Stimulated activated CD4-positive, alpha-beta T cell treated with anti-CD3 and anti-CD28 coated beads, Interleukin-4, amount 100 ng/mL, for 4 hours (primary cell): ENCODE measurements at places on chromosomes 12 and 14.

DNA sequence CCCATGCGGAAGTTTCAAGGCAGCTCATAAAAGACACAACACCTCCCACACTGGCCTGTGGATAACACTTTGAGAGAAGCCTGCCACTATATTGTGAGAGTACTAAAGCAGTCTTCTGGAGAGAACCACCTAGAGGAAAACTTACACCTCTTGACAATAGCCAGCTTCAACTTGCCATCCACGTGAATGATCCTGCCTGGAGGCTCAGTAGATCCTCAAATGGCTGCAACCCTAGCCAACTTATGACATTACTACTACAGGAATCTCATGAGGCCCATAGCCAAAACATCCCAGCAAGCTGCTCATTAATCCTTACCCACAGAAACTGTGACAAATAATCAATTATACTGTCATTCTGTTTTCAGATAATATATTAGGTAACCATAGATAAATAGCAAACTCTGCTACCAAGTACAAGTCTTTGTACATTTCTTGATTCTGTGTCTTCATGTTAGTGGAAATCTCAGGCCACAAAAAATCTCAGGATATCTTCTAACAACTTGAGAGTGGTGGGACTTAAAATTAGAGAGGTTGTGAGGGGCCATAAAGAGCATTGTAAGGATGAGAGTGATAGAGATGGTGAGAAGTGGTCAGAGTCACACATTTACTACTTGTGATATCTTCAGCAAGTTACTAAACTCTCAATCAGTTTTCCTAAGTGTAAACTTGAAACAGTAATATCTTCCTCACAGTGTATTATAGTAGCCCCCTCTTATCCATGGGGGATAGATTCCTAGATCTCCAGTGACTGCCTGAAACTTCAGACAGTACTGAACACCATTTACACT lies 368.0 kb downstream of the C12orf50 start:
- DNase-seq, result no peak

GRCh38 chr14:81268016-81268416 lies 47.3 kb upstream of the GTF2A1 start:
- DNase-seq, result no peak

DNA sequence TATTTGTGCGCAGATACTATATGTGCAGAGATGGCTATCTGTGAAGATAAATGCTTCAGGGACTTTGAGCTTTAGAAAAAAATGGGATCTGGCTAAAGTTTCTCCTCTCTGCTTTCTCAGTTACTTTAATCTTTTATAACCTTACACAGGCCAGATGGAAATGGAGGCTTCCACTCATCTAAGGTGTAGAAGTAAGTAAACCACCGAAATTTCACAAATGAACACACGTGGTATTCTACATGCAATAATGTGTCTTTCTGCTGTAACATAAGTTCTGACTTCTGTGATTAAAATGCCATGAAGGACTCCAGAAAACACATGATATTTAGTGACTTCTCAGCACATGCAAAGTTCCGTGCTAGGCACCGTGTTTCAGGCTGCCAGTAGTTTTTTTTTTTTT lies 99.1 kb upstream of the FOXN3 start:
- DNase-seq, result no peak

- DNase-seq, result no peak
Measured at GRCh38 chr12:51087818-51088217, 4.4 kb upstream of the CSRNP2 start.

DNA sequence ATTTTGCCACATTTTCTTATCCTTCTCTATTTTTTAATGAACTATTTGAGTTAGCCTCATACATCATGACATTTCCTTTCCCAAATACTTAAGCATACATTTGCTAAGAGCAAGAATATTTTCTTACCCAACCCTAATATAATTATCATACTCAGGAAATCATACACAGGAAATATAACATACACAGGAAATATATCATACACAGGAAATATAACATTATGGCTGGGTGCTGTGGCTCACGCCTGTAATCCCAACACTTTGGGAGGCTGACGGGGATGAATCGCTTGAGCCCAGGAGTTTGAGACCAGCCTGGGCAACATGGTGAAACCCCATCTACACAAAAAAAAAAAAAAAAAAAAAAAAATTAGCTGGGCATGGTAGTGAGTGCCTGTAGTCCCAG lies 4.9 kb downstream of the NCKAP1L start:
- DNase-seq, result no peak

- DNase-seq, result no peak
Measured at GRCh38 chr12:130770413-130771028, 54.4 kb upstream of the RIMBP2 start.

GRCh38 chr14:20343862-20344220 lies 406 bp downstream of the PARP2 start:
- DNase-seq, result no peak

DNA sequence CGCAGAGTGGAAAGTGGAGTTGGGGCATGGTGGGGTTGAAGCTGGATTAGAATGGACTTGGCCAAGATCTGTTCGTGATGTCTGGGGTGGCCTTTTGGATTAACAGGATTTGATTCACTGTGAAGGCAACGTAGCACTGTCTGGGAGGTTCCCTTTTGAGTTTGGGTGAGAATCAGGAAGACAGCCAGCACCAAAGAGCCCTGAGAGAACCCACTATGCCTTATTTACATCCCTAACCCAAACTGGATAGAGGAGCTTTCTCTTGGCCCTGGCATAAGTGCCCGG lies 269.6 kb downstream of the ZFP36L1 start:
- DNase-seq, result no peak

DNA sequence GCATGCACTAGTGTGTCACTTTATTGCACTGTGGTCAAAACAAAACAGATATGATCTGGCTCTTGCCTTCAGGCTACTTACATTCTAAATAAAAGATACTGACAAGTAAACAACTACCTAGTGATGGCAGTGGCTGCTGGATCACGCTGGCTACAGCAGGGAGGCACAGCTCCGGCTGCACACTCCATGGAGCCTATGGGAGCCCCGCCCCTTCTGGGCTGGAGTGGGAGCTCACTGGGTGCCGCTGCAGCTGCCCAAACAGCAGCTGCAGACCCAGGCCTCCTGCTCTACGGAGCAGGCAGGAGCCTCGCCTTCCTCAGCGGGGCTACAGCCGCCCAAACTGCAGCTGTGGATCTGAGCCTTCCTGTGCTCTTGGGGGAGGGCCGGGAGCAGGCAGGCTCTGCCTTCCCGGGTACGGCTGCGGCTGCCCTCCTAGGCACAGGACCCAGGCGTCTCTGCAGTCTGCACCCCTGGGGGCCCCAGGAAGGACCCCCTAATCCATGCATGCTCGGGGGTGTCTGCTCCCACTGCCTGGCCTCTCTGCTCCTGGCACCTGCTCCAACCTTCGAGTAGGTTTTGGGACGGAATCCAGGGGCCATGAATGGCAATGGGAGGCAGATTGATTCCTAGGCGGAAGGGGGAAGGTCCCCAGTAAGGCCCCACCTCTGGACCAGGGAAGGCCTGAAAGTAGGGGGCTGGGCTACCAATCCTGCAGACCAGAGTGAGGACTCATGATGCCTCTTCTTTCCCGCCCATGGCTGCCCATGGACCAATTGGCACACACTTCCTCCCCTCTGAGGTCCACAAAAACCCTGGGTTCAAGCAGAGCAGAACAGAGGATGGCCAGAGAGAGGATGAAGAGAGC lies 253.1 kb downstream of the ANO6 start:
- no peak for DNase-seq

GRCh38 chr14:73173092-73173735 lies 36.9 kb downstream of the PSEN1 start:
- no peak for DNase-seq

- no peak for DNase-seq
Measured at GRCh38 chr12:120847814-120848213, 56.3 kb downstream of the SPPL3 start.

GRCh38 chr12:49864798-49865090 lies 21.8 kb upstream of the BCDIN3D start:
- no peak for DNase-seq

DNA sequence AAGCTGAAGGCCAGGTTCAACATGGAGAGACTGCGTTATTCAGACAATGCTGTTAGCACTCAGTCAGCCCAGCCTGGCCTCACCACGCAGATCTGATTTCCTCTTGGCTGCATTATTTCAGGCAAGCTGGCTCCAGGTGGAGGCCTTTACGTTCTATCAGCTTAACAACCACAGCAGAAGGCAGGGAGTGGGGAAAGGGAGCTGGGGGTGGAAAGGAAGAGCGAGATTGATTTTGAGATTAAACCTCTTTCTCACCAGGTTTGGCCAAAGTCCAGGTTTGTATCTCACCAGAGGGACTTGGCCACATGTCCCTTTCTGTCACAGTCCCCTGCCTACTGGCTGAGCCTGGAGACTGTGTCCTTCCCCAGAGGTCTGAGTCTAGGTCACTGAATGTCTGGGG lies 543.7 kb upstream of the TMEM132C start:
- DNase-seq, result no peak

- no peak for DNase-seq
Measured at GRCh38 chr14:33782923-33783322, 168.0 kb downstream of the EGLN3 start.

DNA sequence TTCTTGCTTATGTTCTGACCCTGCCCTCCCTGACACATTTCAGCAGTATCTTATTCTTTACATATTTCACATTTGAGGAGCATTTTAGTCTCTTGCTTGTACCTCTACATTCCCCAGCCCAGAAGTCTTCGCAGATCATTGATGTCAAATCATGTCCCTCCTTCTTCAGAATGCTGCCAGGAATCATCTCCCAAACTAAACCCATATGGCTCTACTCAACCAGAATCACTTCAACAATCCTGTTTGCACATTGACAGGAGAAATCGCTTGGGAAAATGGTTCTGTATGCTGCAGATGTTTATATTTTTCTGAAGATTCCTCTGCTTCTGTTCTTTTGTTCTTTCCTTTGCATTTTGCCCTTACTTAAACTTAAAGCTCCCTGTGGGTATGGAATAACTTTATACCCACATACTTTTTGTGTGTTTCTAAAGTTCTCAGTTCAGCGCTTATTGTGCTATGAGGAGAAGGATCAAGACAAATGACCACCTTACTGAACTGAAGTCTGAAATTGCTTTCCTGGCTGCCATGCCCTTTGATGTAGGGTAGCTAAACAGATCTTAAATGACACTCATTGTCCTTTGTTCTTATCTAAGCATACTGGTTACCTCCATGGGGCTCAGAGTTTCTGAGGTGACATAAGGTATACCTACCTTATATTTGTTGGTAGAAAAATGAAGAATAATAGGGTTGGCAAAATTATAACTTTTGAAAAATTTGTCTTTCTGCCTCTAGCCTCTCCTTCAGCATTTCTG lies 134.6 kb downstream of the SLC25A21 start:
- no peak for DNase-seq

DNA sequence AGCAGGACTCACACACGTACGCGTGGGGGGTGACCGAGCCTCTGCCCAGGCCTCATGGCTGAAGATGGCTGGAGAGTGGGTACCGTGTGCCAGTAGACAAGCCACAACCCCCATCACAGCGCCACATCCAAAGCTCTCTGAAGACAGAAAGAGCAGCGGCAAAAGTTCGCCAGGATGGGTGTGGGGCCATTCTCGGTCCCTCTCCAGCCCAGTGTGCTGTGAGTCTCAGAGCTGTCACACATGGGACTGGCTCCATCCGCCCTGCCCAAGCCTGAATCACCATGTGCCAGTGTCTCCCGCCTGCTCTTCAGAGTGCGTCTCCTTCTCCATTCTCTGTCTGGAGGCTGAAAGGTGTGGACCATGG lies 5.7 kb downstream of the TMEM179 start:
- DNase-seq, result no peak

DNA sequence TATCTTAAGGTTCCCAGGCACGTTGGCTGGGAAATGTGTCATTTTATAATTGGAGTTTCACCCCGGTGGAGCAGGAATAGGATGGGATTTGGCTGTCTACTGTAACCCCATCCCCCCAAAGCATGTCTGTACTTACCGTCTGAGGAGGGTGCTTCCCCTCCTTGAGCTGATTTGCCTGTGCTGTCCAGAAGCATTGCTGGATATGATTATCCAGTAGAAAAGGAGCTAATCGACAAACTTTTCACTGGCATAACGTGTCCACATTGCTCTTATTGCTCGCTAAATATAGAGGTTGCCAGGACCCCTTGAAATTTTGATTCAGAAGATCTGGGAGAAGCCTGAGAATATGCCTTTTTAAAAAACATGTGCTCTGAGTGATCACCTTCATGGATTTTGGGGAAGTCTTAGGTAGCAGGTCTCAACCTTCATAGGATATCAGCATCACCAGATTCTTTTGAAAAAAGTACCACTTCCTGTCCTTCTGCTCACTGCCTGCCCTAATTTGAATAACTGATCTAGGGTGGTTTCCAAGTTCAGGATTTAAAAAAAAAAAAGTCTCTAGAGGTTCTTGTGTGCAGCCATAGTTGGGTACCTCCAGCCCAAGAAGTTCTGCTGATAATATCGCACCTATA lies 80.4 kb upstream of the KCNA1 start:
- no peak for DNase-seq

GRCh38 chr12:29945904-29946303 lies 162.2 kb upstream of the TMTC1 start:
- DNase-seq, result no peak

DNA sequence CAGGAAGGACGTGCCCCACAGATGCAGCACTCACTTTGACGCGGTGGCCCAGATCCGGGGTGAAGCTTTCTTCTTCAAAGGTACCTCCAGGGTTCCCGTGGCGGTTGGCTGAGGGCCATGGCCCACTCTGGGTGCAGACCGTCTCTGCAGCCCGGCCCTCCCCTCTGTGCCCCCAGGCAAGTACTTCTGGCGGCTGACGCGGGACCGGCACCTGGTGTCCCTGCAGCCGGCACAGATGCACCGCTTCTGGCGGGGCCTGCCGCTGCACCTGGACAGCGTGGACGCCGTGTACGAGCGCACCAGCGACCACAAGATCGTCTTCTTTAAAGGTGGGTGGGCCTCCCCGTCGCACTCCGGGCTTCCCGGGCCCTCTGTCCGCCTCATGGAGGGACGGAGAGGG lies 16.9 kb downstream of the MMP17 start:
- DNase-seq, result no peak

- DNase-seq, result no peak
Measured at GRCh38 chr14:29757188-29757680, 170.4 kb downstream of the PRKD1 start.

DNA sequence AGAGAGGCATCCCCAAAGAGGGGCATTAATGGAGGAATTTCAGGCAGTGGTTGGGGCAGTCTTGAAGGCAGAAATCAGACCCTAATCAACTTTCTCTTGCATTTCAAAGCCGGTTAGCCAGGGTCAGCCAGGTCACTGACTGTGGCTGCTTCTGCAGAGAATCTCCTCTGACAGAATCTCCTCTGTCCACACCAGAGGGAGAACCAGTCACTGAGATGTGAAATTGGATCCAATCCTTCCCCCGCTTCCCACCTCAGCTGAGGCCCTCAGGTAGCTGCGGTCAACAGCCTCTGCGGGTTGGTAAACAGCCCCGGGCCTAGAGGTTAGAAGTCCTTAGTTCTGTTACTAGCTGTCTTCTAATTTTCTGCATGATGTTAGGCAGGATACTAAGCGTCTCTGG lies 39.8 kb upstream of the NUAK1 start:
- DNase-seq, result no peak

DNA sequence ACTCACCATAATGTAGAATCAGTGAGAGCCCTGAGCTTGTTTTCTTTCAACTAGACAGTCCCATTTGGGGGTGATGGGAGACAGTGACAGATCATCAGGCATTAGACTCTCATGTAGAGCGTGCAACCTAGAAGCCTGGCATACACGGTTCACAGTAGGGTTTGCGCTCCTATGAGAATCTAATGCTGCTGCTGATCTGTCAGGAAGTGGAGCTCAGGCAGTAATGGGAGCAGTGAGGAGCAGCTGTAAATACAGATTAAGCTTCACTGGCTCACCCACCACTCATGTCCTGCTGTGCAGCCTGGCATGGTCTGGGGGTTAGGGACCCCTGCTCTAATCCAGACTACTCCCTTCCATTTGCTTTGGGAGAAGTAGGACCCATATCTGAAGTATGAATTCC lies 55.6 kb downstream of the FNTB start:
- no peak for DNase-seq
